ENCODE measurements at places on chromosomes 7 and 10.

DNA sequence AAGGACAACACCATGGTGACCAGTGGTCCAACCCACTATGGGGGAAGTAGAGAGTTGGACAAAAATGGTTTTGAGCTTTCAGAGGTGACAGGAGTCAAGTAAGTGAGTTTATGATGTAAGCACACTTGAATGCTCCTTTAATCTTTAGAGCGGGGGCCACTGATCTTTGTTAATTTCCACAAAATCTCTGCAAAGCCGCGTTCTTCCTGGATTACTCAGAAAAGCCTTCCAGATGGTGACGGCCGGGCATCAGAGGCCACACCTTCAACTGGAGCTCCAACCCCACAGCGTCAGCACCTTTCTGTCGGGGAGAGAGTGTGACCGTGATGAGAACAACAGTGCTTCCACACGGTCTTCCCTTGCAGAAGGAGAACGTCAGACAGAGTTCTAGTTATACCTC lies 35.2 kb upstream of the KLF6 start:
- H3K36me3 ChIP-seq, result no peaks in the 10 kb centered on the region
- H3K27ac ChIP-seq, result no peak overlapping the region
- no peaks in the 10 kb centered on the region for H3K27me3 ChIP-seq
- no peak for DNase-seq

DNA sequence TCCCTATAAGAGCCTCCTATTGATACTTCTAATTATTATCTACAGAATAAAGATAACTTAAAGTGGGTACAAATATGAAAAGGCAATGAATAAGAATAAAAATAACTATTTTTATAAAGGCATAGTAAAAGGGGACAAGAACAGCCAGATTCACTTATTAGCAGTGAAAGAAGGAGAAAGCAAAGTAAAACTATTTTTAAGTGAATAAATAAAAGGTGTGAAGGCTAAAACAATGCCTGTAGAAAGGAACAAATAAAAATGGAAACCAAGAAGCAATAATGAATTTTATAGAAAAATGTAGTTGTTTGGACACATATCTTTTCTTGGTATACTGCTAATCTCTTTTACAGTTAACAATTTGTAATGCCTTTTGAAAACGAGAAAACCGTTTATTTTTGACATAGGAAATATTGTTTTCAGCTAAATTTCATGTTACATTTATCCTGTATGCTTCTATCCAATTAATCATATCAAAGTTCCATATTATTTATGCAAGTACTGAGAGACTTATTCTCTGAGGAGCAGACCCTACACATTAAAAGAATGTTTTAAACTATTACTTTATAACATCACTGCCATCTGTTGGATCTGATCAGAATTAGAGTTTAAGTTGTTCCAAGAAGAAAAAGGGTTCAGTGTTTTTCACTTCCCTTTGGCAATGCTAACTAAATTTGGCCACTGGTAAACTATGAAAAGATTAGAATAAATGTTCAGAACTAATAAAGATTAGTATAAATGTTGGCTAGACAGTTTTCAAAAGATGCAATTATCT lies 59.1 kb downstream of the ARMC3 start:
- H3K27me3 ChIP-seq, result no peaks in the 10 kb centered on the region
- peaks cover 30% of the 10 kb centered on the region for H3K4me1 ChIP-seq
- DNase-seq, result no peak
- H3K4me3 ChIP-seq, result no peak overlapping the region

DNA sequence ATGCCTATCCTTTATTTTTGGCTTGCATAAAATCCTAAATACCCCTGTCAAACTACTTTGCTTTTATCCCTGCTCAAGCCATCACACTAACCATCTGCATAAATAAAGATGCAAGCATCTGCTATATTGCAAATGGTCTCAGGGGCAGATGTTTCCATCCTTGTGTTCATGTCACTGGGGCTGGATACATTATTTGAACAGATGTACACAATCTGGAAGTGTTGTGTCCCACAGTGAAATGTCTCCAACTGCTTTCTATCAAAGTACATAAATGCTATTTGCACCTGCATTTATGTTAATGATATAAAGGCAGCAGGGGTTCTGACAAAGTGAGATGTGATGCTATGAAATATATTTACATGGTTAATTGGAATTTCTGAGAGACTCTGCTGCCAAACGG lies 163.1 kb downstream of the ZNF438 start:
- no peaks in the 10 kb centered on the region for H3K27me3 ChIP-seq
- no peak overlapping the region for H3K4me3 ChIP-seq
- no peak overlapping the region for H3K27ac ChIP-seq

DNA sequence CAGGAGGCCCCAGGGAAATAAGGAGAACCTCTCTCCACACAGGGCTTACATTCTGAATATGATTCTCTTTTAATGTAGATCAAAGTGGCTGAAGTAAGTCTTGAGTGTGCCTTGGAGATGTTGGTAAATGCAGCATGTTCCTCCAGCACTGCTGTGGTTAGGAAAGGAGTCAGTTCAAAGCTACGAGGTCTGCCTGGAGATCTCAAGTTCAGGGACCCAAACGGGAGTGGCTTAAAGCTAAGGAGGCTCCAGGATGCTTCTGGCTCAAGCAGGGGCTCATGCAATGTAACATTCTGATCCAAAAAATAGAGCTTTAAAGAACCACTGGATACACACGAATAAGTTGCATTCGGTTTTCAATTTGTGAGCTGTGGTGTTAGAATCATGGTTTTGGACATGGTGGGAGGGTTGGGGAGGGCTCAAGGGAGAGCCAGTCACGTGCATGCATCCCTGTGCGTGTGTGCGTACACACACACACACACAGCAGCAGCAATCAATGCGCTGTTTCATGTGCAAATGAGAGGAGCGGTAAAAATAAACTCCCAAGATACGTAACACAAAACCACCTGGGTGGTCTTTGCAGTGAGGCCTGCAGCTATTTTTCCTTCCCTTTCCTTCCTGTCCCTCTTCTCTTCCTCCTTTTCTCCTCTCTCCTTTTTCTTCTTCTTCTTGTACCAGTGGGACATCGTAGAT lies 70.5 kb downstream of the AOAH start:
- no peak overlapping the region for H3K27ac ChIP-seq
- no peak for DNase-seq
- H3K4me3 ChIP-seq, result no peak overlapping the region
- H3K4me1 ChIP-seq, result peaks cover 28% of the 10 kb centered on the region
- H3K27me3 ChIP-seq, result no peaks in the 10 kb centered on the region

- no peak for DNase-seq
- no peak overlapping the region for H3K4me3 ChIP-seq
- peak overlapping the region; percentile 33 for H3K27ac ChIP-seq
- H3K27me3 ChIP-seq, result peaks cover 2% of the 10 kb centered on the region
- H3K4me1 ChIP-seq, result peaks cover 25% of the 10 kb centered on the region
These were observed 39.8 kb downstream of the CELF2 start for GRCh38 chr10:11057448-11057847.

DNA sequence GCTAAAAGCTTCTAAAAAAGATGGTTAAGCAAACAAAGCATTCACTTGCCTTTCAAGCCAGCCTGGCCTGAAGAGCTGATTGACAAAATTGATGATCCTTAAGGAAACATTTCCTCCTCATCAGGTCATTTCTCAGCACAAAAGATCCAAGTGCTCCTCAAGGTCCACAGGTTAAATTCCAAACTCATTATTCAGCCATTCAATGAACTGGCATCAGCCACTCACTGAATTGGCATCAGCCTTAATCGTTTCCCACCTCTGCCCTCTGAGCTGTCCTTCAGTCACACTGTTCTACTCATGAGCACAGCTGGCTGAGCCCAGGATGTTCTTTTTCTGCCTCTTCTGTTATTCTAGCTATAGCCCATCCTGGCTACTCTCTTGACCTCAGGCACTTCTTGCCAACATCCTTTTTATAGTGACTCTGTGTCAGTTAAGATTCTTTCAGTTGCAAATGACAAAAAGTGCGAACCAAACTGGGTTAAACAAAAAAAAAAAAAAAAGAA lies 147.5 kb downstream of the RAB11FIP2 start:
- no peak overlapping the region for H3K4me3 ChIP-seq
- H3K27me3 ChIP-seq, result peaks cover 32% of the 10 kb centered on the region
- H3K4me1 ChIP-seq, result no peaks in the 10 kb centered on the region
- DNase-seq, result no peak
- no peak overlapping the region for H3K27ac ChIP-seq

GRCh38 chr7:159114096-159114495 lies 30.6 kb downstream of the VIPR2 start:
- H3K27ac ChIP-seq, result no peak overlapping the region
- DNase-seq, result no peak
- peaks cover 35% of the 10 kb centered on the region for H3K27me3 ChIP-seq
- H3K36me3 ChIP-seq, result no peaks in the 10 kb centered on the region
